SW 1271 (cell line): ENCODE measurements at places on chromosomes 1 and 21.

GRCh38 chr1:17451731-17452130 lies 12.3 kb upstream of the RCC2 start:
- no peak for DNase-seq

DNA sequence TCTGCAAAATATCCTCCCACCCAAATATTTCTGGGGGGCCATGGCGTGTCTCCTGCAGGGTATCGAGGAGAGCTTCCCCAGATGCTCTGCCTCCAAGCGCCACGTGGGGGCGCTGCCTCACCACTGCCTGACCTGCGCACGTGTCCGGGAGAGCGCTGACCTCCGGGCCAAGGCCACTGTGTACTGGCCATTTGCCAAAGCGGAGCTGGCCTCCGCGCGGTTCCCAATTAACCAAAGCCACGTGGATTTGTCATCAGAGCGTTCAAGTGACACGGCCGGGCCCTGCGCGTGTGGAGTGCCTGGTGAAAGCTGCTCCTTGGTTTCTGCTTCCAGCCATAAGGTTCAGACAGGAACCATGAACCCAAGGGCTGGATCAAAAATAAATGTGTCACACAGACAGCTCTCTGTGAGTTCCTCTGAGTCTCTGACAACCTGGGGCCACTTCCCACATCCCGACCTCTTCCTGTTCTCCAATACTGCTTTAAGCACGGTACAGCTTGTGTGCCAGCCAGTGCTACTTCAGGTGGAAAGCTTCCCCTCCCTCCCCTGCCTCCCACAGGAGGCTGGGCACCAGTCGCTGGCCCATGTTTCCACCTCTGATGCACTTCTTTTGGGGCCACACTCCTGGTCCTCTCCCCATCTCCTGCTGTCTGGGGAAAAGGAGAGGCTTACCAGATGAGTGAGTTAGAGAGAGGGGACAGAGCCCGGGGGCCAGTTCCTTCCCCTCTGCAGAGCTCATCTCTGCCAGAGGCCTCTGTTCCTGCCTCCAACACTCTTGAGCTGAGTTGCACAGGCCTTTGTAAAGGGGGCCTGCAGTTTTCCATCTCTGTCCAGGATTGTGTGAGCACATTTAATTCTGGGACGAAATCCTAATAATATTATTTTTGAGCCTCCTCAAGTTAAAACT lies 26.1 kb downstream of the ZP4 start:
- DNase-seq, result no peak

DNA sequence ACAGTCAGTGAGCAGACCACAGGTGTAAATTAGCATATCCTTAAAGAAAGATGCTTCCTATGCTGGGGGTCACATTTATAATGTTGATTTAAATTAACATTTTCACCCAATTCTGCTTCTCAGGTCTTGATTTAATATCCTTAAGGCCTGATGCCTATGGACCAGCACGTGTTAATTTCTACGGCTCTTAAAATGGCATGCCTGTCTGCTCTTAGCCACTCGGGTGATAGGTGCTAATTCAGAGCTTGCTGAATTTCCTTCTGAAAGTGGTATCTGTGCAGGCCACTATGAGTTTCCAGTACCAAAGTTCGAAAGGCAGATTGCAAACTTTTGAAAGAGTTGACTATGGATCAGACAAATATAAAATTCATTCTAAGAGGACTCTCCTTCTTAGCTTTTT lies 487.4 kb upstream of the ADGRL2 start:
- DNase-seq, result no peak

GRCh38 chr1:217605390-217605789 lies 25.5 kb downstream of the GPATCH2 start:
- no peak for DNase-seq

- DNase-seq, result no peak
These were observed 17.2 kb upstream of the SUMO3 start for GRCh38 chr21:44834951-44835646.

DNA sequence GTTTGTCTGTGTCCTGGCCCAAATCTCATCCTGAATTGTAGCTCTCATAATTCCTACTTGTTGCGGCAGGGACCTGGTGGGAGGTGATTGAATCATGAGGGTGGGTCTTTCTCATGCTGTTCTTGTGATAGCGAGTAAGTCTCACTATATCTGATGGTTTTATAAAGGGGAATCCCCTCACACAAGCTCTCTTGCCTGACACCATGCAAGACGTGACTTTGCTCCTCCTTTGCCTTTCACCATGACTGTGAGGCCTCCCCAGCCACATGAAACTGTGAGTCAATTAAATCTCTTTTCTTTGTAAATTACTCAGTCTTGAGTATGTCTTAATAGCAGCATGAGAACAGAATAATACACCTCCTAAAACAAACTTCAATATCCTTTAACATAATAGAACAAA lies 1065.6 kb downstream of the PLA2G4A start:
- no peak for DNase-seq

DNA sequence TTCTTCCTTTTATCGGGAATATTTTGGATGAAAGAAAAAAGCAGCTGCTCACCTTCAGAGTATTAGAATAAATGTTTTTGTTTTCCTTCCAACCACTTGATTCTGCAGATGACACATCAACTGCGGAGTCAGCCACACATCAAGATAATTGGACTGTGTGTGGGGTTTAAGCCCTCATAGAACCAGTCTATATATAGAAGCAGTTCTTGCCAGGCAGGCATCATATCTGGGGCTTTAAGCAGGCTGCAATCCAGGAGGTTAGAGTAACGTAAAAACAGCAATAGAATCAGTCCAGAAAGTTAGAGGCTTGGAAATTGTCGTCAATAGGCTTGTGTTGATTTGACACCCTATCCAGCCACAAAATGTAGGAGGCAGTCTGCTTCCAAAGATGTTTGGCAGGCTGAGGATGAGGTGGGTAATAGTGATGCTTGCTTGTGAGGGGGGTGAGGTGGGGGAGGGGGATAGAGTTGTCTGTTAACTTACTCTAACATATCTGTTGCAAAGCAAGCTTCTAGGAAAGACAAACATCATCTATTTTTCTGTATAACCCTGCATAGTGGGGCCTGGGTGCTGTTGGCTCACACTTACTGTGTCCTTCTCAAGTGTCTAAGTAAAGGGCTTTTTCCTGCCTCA lies 64.8 kb downstream of the PEX14 start:
- DNase-seq, result no peak

GRCh38 chr1:150225546-150225945 lies 10.4 kb downstream of the ANP32E start:
- DNase-seq, result no peak

- no peak for DNase-seq
These were observed 220.3 kb downstream of the PLPP3 start for GRCh38 chr1:56359056-56359455.

- no peak for DNase-seq
These were observed 18.8 kb downstream of the AGRN start for GRCh38 chr1:1038694-1039093.

DNA sequence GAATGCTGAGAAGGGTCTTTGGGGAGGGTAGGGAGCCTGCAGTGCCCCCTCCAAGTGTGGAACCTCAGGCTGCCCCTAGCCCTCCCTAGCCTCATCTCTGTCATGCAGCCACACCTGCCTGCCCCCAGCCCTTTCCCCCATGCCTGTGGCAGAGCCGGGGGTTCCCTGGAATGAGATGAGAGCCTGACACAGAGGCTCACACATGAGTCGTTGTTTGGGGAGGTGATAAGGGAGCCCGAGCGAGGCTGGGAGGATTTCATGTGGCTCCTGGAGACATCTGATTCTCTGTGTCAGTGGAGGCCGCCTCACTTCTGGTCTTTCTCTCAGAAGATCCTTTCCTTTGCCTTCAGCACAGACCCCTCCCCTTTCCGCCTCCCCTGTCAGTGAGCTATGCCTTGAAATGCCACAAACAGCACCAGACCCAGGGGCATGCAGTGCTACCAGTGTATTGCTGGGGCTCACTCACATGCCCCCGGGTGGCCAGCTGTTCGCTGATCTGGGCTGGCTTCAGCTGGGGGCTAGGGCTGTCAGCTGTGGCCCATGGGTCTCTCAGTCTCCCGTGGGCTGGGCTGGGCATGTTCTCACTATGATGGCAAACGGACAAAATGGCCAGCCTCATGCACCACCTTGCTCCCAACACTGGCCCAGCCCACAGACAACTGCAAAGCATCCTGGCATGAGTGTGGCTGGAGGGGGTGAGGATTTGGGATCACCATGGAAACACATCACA lies 102.6 kb downstream of the AJAP1 start:
- DNase-seq, result no peak

- DNase-seq, result no peak
These were observed 118.6 kb downstream of the AKT3 start for GRCh38 chr1:243731301-243731891.

- no peak for DNase-seq
These were observed 49.8 kb upstream of the IKBKE start for GRCh38 chr1:206420471-206420870.

GRCh38 chr1:117676615-117677130 lies 70.8 kb downstream of the TENT5C start:
- no peak for DNase-seq

DNA sequence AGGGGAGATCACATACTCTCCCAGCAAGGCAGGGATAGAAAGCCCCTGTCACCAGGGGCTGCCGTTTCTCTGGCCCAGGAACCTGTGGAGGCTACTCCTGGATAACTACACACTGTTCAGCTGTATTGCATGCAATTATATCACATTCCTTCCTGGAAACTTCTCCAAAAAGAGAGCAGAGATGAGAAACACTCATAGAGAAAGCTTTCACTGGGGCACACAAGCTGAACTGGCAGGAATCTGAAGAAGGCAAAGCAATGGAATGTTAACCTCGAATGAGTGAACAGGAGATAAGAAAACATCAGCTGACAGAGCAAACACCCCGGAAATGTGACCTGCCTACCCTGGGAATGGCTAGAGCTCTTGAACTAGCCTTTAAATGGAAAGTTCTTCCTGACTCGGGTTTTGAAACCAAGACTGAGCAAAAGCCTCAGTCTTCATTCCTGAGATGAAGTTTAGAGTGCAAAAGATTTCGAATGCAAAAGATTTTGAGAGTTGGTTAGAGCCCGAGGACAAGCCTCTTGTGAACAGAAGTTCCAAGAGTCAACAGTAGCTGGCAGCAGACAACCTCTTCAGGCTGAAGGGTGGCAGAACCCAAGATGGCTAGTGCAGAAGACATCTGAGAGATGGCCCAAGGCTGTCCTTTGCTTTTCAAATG lies 32.3 kb downstream of the CCN1 start:
- peak; percentile 55 for DNase-seq

GRCh38 chr1:231719485-231720183 lies 93.0 kb downstream of the DISC1 start:
- DNase-seq, result no peak

DNA sequence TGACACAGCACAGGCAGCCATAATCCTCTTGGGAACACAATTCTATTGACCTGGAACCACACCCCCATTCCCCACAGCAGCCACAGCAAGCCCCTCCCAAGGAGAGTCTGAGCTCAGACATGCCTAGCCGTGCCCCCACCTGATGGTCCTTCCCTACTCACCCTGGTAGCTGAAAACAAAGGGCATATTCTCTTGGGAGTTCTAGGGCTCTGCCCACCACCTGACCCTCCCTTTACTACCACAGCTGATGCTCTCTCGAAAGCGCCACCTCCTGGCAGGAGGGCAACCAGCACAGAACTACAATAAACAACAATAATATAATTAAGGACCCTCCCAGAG lies 184.8 kb upstream of the COA6 start:
- no peak for DNase-seq

DNA sequence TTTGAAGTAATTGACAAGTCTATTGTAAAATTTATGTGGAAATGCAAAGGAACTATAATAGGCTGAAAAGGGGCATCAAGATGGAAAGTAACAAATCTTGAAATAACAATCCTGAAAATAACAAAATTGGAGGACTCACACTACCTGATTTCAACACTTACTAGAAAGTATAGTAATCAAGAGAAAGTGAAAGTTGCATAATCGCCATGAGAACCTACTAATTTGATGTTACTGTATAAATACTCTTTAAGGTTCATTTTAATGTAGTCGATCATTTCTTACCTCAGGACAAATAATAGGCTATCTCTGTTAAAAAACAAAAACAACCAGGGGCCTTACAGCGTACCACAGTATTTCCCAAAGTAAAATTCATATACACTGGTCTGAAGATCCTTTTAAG lies 71.7 kb downstream of the EDEM3 start:
- no peak for DNase-seq

GRCh38 chr1:22955146-22955545 lies 17.5 kb downstream of the LACTBL1 start:
- DNase-seq, result no peak

- peak; percentile 56 for DNase-seq
These were observed 15.9 kb downstream of the RNU5D-1 start for GRCh38 chr1:44714944-44715571.

DNA sequence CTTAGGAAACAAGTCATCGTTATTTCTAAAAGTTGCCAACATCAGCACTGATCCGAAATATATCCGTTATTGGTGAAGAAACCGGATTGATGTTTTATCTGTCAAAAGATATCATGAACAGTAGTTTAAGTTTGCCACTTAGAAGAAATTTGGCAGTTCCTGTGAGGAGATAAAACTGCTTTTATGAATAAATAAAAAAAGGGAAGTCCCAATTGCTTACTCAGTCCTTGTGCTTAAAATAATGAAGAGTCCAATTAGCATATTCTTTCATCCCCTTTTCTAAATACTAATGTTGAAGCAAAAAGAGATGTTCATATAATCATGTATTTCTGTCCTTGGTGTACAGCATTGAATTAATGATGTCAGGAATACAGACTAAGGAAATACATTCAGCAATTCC lies 164.6 kb downstream of the NCAM2 start:
- DNase-seq, result no peak

DNA sequence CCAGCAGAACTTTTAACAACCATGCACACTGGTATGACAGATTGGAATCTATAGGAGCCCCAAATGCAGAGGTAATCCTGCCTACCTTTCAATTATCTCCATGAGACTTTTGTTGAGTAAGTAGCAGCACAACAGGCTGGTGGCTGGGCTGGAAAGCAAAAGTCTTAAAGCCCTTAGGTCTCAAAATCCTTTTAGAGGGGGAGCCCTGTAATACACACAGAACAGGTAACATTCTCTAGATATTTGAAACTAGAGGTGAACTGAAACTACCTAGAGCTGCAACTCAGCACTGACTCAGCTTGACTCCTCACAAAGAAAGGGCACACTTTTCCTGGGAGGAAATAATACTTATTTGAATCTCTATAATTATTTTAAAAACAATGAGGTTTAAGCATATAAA lies 71.5 kb downstream of the CLCA4 start:
- no peak for DNase-seq

GRCh38 chr1:21651214-21652042 lies 17.7 kb downstream of the RAP1GAP start:
- no peak for DNase-seq

DNA sequence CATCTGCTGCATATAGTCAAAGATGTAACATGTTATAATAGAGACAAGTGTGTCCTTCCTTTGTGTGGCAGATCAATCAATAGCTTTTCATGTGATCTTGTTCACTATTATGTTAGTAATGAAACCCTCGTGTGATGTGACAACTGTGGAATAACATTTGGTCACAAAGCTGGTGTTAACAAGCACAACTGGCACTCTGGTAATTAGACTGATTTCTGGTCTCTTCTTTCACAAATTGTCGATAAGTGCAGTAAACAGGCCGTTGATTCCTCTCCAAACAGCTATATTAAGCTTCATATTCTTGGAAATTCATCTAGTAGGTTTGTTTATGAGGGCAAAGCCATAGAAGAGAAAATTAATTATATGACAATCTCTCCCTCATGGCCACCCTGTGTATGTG lies 616.7 kb upstream of the PTBP2 start:
- no peak for DNase-seq

GRCh38 chr1:74811436-74812179 lies 78.7 kb downstream of the TYW3 start:
- no peak for DNase-seq
